ENCODE measurements at places on chromosomes 13 and 19. TPM values are rescaled to one million over a fixed set of nuclear protein-coding genes. Genes with fewer than 3 reads are reported as not detected.
A peak's percentile ranks its signal among the peaks of the same experiment; 100 is the strongest.

GRCh38 chr13:26343816-26344215 is 89.9 kb downstream of the CDK8 start:
- DNase-seq, result no peak

GRCh38 chr13:20159646-20160305 is 1.1 kb downstream of the GJA3 start:
- no peak for DNase-seq

DNA sequence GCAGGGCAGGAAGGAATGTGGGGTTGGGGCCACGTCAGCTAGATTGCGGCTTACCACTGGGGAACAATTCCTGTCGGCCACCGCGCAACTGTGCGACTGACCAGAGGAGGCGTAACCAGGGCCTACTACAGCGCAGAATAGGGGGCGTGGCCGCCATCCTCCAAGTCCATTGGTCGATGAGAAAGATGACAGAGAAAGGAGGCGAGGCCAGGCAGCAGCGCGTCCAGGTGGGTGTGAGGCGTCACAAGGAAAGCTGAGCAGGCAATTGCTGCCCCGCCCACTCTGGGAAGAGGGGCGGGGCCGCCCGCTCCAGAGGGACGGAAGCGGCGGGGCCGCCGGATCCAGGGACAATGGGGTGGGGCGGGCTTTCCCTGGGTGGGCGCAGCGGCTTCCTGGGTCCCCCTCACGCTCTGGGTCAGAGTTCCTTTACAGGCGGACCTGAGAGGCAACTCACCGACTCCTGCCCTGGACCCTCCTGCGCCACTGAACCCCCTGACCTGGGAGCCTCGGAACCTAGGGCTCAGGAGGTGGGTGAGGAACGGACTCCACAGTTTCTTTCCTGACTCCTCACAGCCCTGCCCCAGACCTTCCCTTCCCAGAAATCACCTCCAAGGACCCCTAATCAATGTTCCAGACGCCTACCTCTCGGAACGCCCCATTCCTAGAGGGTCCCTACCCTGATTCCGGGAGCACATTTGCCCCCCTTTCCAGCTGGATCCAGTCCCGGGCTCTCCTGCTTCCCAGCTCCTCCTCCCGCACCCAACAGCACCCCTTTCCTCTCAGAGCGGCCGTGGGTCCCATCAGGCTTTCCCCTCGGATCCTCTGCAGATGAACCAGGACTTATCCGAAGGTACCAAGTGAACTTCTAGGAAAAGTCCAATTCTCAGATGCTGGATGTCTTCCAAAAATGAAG is 101.5 kb upstream of the ZNF492 start:
- no peak for DNase-seq

GRCh38 chr13:113793718-113794085 is 34.7 kb downstream of the TMEM255B start:
- DNase-seq, result no peak

GRCh38 chr19:14116918-14117578 is 514 bp downstream of the PRKACA start:
- DNase-seq, result peak; percentile 64

DNA sequence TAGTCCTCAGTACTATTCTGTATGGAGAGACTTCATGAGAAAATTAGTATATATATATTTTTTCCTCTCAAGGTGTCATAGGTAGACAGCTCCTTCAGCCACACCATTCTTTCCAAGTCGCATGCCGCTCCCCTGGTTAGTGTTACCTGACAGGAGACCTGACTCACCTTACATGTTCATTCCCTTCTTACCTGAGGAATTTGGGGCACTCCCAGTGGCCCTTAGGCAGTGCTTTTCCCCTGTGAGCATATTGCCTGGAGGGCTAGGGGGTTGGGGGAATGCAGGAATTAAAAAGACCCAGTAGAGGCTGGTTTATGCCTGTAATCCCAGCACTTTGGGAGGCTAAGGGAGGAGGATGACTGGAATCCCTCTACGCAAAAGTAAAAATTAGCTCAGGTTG is 9.0 kb upstream of the ACTN4 start:
- DNase-seq, result no peak

DNA sequence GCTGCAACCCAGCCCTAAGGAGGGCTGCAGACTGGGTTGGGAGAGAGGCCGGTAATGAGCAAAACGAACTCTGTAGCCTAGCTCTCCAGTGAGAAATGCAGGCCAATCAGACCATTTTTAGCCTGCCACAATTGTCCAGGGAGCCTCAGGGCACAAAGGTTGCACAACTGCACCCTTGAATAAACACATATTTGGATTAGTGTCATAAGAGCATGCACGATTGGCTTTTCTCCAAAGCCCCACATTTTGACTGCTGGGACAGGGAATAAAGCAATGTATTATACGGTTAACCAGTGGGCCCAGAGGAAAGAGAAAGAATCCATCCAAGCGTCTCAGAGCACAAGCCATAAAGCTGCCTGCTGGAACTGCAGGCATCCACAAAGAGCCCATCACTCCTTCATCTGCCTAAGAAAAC is 729.4 kb upstream of the SGCG start:
- no peak for DNase-seq

Gene ZNF865
- 1.3 TPM for total RNA-seq

DNA sequence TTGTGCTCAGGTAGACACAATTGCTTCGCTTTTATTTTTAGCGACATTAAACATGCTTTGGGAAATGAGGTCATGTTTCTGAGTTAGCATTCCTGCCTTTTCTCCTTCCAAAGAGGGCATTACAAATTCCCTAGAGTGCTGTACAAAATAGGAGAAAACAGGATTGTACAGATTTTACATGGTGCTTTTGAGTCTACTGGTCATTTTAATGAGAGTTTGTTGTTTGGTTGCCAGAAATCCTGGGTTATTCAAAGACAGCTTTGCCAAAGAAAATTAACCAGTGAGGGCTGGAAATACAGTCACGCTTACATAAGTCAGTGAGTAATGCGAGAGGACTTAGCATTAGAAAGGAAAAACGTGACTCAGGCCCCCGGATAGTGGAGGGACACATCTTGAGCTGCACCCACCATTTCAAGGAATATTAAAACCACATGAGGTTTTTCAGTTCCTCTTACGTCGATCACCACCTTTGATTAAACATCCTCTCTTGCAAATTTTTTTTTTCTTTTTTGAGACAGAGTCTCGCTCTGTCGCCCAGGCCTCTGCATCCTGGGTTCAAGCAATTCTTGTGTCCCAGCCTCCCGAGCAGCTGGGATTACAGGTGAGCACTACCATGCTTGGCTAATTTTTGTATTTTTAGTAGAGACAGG is 55.4 kb downstream of the SACS start:
- DNase-seq, result no peak

GRCh38 chr13:105665284-105665683 is 870.2 kb downstream of the EFNB2 start:
- no peak for DNase-seq

DNA sequence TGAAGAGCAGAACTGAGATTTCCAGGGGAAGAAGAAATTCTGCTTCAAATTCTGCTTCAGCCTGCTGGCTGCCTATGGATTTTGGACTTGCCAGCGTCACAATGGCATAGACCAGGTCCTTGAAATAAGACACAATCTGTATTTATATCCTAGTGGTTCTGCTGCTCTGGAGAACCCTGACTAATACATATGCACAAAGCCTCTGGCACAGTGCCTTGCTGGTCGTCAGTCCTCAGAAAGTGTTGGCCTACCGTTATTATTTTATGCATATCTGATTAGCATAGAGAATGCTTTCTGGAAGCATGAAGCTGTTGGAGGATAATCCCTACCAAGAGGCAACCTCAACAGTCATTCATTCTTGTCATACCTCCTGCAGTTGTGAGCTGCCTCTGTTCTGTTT is 213.7 kb downstream of the B3GLCT start:
- DNase-seq, result no peak

DNA sequence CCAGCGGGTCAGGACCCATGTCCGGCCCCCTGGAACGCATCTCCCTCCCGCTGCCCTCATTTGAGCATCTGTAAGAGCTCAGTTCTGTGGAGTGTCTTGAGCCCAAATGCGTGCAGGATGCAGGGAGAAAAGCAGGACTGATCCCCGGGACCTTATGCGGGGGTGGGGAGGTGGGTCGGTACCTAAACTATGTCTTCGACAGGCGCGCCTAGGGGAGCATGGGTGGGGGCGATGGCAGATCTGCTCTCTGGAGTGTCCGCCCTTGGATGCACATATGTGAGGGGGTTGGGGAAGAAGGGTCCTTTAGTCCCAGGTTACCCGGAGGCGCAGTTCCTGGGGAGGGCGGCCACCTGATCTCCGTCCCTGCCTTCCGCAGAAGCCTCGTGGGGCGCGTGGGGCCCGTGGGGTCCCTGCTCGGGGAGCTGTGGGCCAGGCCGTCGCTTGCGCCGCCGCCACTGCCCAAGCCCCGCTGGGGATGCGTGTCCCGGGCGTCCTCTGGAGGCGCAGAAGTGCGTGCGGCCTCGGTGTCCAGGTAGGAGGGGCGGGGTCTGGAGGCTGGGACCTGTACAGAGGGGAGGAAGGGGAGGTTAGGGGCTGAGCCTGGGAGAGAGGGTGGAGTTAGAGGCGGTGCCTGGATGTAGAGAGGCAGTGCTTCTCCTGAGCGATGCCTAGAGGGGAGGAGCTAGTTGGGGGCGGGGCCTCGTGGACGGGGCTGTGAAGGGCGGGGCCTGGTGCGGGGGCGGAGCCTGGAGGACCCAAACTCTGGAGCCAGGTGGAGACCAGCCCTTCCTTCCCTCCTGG is 2.9 kb downstream of the CILP2 start:
- peak; percentile 68 for DNase-seq

DNA sequence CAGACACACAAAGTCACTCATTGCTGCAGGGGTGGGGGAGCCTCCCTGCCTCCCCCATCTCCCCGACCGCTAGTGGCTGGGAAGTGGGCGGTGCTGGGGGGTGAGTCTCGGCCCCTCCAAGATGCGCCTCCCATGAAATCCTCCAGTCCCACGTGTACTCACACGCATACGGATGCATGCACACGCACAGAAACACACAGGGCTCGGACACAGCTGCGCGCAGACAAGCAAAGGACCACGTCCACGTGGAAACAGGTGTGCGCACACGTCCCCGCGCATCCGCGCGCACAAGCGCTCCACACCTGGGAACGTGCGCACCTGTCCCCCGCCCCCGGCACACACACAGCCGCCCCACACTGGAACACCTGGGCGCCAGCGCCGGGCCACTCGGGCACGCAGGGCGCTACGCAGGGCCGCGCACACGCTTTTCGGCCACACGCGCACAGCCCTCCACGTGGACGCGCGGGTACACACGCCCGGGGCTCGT is 687 bp downstream of the MATK start:
- DNase-seq, result no peak

GRCh38 chr19:5642204-5642603 is 19.3 kb downstream of the SAFB start:
- DNase-seq, result peak; percentile 5

DNA sequence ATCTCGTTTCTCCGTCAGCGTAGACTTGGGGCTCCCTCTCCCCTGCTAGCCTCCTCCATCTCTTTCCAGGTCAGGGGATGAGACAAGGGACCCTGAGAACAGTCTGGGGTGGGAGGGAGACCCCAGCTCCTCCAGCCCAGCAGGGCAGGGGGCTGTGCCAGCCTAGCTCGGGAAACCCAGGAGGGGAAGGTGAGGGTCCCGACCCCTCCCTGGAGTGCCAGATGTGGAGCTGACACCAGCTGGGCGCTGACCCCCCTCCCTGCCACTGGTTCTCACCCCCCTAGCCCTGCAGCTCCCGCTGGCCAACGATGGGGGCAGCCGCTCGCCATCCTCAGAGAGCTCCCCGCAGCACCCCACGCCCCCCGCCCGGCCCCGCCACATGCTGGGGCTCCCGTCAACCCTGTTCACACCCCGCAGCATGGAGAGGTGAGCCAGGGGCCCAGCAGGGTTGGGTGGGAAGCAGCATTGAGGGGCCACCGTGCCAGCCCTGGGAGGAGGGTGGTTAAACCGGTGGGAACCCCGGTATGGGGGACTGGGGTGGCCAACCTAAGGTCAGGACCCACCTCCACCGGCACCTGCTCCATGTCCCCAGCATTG is 5.1 kb upstream of the TGFBR3L start:
- no peak for DNase-seq

DNA sequence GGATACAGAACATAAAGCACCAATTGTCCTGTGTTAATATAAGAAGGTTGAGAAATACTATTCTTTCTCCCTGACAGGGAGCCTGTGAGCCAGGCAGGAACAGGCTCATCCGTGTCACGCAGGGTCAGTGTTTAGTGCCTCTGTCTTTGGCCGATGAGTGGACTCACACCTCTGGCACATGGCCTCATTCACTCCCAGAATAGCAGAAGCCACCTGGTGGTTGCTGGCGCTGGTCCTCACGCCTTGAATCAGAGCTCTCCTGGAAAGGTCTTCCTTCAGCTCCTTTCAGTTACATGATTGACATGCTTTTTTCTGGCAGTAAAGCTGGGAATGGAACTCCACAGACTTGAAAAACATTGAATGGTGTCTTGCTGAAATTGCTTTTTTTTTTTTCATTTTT is 28.1 kb upstream of the SIAH3 start:
- DNase-seq, result peak; percentile 48

Gene UGGT2
- 140 TPM for total RNA-seq

Gene CD70
- not detected for total RNA-seq

Gene FCER2
- total RNA-seq, result not detected

Gene CPT1C
- not detected for total RNA-seq

DNA sequence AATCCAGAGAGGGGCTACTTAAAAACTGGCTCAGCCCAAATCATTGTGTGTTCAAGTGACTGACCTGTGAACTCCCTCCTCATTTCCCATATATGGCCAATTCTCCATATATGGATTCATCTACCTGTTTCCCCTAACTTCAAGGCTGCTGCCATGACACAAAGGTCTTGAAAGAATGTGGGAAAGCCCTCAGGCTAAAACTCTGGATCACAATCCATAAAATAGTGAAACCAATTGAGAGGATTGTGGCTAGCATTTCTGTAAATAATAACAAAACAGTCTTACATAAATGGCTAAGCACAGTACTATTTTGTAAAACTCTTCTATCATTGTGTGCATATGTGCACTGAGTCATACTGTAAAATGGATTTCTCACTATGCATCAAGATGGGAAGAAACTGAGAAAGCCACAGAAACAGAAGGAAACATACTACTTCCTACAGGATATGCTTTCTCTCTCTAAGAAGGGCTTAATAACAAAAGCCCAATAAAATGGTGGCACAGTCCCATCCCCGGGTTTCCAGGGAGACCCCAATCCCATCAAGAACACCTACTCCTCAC is 80.5 kb downstream of the FOXO1 start:
- DNase-seq, result no peak

Gene SUGT1
- total RNA-seq, result 41.5 TPM

Gene NRTN
- not detected for total RNA-seq

All from stomach (tissue), 19 donors.